ENCODE measurements at places on chromosomes 16 and 17. TPM values are rescaled to one million over a fixed set of nuclear protein-coding genes. Genes with fewer than 3 reads are reported as not detected.
A peak's percentile ranks its signal among the peaks of the same experiment; 100 is the strongest.

- no peak for DNase-seq
Measured at GRCh38 chr16:61146429-61146828, 889.8 kb downstream of the CDH8 start.

DNA sequence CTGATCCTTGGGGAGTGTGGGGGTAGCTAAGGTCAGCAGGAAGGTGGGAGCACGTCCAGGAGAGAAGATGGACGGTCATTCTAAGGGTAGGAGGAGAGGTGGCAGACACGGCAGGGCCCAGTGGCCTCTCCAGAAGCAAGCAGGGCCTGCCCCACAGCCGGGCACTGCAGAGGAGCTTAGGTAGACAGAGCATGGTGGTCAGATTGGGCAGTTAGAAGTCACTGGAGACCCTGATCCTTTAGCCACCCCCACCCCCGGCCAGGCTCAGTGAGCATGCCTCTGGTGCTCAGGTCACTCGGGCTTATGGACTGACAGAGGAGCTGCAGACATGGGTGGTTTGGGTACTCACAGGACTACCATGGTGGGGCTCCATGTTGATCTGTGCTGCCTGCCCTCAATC, 26.3 kb downstream of the NLRP1 start:
- no peak for DNase-seq

DNA sequence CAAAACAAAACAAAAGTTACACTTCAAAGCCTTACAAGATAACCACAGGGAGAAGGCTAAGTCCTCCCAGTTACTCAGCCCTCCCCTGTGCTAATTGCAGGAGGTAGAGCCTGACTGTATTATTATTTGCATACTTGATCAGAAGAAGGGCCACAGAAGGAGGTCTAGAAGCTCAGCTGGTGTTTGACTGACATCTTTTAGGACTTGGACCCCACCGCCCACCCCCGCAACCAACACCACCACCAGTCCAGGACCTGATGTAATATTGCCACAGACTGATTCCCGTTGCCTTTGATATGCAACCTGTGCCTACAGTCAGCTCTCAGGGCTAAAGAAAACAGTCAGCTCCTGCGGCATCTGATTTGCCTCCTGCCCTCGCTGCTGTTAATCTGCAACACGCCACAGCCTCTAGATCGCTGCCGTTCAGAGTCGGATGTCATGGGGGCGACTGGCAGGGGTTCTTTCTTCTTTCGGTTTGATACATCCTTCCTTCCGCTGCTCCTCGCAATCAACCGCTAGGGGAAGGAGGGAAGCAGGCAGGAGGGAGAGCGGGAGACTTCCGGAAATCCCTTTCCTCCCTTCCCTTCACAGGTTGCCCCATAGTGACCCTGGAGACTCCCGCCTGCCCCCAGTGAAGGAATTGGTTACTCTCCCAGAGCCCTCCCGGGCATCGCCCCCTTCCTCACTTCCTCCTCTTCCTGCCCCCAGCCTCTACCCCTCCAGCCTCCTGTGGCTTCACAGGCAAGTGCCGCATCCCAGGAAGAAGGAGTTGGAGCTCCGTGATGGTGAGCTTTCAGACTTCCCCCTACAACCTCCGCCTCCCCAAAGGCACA, 90.5 kb upstream of the SOX9 start:
- DNase-seq, result peak; percentile 70

The SETD6 gene
- 21.6 TPM for polyA plus RNA-seq

The STAT5B gene
- 66.0 TPM for polyA plus RNA-seq

The KRTAP2-1 gene
- polyA plus RNA-seq, result not detected

DNA sequence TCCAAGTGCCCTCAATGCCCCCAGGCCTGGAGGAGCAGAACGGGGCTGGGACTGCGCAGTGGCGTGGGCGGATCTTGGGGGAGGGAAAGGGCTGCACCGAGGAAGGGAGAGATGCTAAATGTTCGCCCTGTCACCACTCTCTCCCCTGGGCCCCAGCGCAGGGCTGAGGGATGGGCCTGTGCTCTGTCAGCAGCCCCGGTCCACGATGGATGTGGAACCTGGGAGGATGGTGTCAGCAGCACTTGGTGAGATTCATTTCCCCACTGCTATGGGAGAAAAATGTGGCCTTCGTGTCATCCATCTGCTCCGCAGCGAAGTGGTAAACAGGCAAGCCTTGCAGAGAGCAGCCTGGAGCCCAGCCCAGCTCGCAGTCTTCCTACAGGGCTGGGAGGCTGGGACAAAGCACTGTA, 72.0 kb downstream of the TMEM132E start:
- peak; percentile 65 for DNase-seq

DNA sequence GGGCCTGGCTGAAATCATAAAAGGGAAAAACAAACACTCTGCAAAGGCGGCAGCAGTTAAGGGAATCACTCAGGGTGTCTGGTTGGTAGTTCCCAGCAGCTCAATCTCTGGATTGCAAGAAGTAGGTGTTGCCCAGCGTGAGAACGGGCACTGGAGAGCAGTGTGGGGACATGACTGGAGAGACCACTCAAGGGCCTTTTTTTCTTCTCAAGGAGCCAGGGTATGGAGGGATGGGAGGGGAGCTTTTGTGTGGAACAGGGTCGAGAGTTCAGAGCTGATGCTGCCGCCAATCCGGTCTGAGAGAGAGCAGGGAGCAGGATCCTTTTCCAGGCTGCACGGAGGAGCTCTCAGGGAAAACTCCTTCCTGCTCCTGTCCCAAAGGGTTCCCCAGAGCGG, 15.2 kb downstream of the SCNN1B start:
- no peak for DNase-seq

DNA sequence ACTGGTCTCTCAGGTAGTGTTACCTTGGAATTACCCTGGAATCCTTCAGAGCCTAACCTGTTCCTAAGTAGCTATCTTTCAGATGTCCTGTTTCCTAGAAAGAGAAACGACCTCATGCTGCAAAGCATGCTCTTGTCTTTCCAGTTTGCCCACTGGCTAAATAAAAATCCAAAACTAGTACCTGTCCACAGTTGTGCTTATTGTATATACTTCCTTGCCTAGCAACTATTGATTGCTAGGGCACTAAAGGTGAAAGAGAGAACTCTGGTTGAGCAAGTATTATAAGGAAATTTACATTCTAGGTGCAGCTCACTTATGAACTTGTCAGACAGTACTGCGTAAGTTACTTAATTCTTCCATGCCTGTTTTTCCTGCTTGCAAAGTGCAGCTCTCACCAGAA, 38.5 kb downstream of the LIG3 start:
- DNase-seq, result no peak

DNA sequence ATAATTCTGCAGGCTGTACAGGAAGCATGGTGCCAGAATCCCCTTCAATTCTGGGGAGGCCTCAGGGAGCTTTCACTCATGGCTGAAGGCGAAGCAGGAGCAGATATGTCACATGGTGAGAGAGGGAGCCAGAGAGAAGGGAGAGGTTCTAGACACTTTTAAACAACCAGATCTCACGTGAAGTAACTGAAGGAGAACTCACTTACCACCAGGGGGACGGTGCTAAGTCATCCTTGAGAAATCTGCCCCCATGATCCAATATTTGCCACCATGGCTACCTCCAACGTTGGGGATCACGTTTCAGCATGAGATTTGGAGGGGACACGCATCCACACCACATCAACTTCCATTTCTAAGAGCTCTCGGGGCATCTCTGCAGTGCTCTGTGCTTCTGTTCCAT, 37.4 kb upstream of the GNA13 start:
- no peak for DNase-seq

DNA sequence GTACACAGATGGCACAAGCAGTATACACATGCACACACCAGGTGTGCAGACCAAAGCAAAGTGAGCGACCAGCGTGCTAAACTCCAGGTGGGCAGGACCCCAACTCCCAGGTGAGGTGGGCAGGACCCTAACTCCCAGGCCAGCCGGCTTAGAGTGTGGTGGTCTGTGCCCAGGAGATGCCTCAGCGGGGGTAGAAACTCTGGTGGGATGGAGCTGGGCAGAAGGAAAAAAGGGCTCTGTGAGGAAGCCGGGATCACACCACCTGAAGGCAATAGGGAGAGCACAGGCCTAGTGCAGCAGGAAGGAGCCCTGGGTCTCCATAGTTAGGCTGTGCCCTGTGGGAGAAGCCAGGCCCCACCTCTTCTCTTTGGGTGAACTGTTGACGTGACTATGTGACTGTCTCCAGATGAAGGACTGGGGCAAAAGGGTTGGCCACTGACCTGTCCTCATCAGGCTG, 1.6 kb upstream of the FOXJ1 start:
- no peak for DNase-seq

The ELMO3 gene
- 22.2 TPM for polyA plus RNA-seq

GRCh38 chr16:4679850-4680636, 13.3 kb upstream of the NUDT16L1 start:
- DNase-seq, result peak; percentile 59

DNA sequence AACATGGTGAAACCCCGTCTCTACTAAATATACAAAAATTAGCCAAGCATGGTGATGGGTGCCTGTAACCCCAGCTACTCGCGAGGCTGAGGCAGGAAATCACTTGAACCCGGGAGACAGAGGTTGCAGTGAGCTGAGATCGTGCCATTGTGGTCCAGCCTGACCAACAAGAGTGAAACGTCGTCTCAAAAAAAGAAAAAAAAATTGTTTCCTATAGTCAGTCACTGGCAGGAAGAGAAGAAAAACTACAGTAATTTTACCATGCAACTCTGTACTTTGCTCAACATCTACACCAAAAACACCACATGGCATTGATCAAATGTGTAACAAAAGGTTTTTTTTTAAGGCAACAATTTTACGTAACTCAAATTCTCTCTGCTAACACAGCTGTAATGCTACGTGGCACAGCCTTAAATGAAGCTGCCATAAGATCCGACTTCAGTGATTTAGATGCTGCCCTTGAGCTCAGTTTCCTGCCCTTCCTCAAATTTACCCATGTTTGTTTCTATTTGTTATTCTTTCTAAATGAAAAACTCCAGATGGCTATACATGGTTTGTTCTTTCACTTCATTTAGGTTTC, 40.2 kb downstream of the CNOT1 start:
- no peak for DNase-seq

The BCKDK gene
- 34.5 TPM for polyA plus RNA-seq

DNA sequence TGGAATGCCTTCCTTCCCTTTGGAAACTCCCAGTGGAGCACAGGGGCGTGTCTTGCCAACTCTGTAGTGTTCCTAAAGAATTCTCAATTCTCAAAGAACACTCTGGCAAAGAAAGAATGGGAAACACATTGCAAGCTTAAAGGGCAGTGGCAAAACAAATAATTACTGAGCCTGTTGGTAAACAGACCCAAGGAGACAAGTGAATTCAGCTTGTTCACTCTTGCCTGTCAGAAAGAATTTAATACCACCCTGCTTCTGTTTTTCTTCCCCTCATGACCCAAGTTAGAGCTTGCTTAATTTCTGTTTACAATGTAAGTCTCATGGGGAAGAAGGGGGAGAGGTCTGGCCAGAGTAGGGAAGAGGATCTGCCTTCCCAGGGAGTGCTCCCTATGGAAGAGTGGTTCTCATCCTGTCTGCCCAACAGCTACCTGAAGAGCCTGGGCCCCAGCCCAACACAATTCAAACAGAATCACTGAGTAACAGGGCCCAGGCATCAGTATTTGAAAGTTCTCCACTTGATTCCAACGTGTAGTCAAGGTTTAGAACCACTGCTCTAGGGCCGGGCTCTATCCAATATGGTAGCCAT, 386.0 kb downstream of the SLC39A11 start:
- DNase-seq, result no peak

The SECTM1 gene
- polyA plus RNA-seq, result 9.3 TPM

- DNase-seq, result no peak
Measured at GRCh38 chr17:9666461-9667050, 21.2 kb downstream of the USP43 start.

The KRTAP4-6 gene
- polyA plus RNA-seq, result not detected

DNA sequence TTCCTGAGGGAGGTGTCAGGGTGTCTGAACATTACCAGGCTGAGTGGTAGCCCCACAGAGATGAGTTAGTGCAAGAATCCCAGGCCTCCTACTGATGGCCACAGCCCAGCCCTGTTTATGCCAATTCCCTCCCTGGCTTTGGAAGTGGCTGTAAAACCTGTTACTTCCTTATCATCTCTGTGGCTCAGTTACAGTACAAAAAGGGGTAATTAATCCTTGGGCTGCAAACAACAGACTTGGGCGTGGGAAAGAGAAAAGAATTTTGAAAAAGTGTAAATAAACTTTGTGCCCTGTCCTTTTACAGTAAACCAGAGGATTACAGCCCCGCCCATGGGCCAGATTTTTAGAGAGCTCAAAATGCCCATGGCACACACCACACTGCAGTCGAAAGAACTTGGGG, 73.1 kb upstream of the AXIN2 start:
- no peak for DNase-seq

The KRTAP2-3 gene
- not detected for polyA plus RNA-seq

The FTO gene
- polyA plus RNA-seq, result 32.4 TPM

The MLKL gene
- polyA plus RNA-seq, result 4.8 TPM

DNA sequence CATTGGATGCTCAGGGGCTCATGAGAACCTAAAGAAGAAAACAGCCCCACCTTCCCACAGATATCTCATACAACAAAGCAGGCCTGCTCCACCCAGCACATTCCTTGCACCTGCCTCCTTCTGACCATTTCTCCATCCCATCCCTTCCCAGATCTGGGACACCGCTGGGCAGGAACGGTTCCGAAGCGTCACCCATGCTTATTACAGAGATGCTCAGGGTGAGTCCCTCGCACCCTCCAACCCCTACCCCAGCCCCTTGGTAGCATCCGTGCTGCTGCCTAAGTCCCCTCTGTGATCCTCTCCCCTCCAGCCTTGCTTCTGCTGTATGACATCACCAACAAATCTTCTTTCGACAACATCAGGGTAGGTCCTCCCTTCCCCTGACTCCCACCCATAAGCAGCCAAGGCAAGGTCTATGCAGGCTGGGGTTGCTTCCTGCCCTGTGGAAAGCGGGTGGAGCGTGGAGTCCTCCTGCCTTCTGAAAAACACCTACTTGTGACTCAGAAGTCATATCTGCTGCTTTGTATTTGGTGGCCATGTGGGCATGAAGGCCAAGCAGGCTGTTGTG, 5.4 kb upstream of the NHERF1 start:
- no peak for DNase-seq

DNA sequence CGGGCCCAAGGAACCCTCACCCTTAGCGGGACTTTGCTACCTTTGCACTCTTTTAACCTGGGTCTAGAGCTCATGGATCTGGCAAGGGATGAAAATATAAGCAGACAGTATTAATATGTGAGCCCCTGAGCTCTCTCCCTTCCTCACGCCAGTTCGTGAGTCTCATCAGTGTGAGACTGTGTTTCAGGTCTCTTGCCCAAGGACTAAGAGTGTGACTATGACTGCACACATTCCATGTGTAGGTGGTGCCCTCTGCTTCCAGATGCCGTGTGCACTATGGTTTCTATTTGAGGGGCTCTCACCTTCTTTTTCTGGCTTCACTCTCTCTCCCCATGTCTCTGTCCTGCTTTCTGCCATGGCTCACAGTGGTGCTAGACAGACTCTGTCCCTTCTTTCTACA, 40.5 kb downstream of the DHRS7B start:
- DNase-seq, result no peak

GRCh38 chr17:52128721-52129120, 29.8 kb downstream of the CA10 start:
- DNase-seq, result no peak

The DHODH gene
- 9.1 TPM for polyA plus RNA-seq

The SCGB1C2 gene
- polyA plus RNA-seq, result not detected

GRCh38 chr17:82876602-82877379, 37.0 kb upstream of the ZNF750 start:
- DNase-seq, result peak; percentile 75

GRCh38 chr17:49218941-49219913, 8.7 kb downstream of the ABI3 start:
- no peak for DNase-seq

The SMIM5 gene
- polyA plus RNA-seq, result 1.9 TPM

The TEKT5 gene
- polyA plus RNA-seq, result 69.1 TPM
